AG09309 (cell line): ENCODE measurements at places on chromosomes 7 and 10.

- DNase-seq: no peak
Measured at GRCh38 chr7:140276001-140276400, 99.2 kb upstream of the KDM7A start.

DNA sequence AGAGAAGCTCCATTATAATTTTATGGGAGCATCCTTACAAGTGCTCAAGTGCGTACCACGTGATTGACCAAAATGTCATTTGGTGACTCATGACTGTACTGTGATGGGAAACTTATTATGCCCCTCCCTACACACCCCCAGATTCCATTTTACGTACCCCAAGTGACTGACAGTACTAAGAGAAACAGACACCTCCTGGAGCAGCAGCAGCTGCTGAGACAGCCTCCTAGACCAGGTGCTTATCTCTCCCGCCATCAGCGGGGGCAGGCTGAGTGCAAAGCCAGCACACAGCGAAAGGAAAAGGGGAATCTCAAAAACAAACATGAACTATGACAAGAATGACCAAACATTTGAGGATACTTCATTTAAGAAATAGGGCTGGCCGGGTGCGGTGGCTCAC lies 4.2 kb upstream of the ADAM12 start:
- no peak for DNase-seq

- DNase-seq: no peak
Measured at GRCh38 chr7:22821702-22822485, 755 bp downstream of the TOMM7 start.

DNA sequence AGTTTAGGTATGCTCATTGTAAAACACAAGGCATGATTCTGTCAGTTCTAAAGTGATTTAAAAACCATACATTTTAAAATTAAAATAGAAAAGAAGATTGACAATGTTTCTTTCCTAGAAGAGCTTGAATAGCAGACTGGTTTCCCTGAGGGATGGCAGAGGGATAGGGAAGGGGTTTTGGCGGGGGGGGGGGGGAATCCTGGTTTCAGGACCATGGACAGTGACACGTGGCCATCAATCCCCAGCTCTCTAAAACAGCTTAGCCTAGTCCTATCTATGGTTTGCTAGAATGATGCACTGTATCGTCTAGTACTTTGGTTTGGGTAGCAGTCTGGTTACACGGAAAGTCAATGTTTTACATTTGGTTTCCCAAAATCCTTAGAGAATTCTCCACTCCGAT lies 88.7 kb downstream of the PHYHIPL start:
- DNase-seq: no peak

DNA sequence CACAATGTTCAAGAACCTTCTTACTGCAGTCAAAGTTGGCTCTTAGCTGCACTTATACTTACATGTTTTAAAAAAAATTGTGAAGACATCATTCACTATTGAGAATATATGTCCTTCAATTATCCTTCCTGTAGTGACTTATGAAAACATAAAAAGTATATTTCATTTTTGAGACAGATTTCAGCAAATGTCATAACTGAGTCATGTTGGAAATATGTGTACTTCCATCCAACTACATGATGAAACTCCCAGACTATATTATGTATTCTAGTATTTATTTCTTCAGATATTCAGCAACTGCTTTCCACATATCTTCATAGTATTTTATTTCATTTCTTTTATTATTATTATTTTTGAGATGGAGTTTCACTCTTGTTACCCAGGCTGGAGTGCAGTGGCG lies 160.2 kb downstream of the ARHGAP12 start:
- no peak for DNase-seq

- no peak for DNase-seq
Measured at GRCh38 chr10:13871776-13872175, 285.0 kb downstream of the PRPF18 start.

DNA sequence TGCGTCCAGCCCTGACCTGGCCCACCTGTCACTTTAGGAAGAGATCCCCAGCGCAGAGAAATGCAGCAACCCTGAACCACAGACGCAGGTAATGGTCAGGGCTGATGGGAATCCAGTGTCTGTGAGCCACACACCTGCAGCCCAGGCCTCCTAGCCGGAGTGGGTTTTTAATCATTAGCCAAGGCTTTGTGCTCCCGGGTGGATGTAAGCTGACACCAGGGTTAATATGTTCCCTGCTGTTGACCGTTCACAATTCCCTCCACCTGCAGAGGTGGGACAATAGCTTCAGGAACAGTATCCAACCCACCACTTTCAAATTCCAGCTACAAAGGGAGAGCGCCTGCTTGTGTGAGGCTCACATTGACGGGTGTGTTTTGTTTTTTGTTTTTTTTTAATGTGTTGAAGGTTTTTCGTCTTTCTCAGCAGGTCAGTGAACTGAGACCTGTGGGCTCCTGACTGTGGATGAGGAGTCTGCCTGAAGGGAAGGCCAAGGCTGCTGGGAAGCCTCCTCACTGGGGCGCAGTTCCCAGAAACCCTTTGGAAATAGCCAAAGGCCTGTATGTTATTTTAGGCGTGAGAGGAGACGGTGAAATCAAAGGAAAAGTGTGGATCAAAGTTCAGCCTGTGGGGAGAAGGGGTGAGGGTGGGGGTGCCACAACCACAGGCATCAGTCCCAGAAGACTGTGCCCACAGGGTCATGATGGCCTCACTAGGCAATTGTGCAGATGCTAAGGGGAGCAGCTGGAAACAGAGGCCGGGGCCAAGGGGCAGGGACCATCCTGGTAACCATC lies 111.1 kb downstream of the TNS3 start:
- DNase-seq: no peak

GRCh38 chr7:151711435-151711872 lies 165.5 kb downstream of the PRKAG2 start:
- DNase-seq: no peak

GRCh38 chr7:22587322-22587721 lies 87.3 kb upstream of the STEAP1B start:
- DNase-seq: no peak

- DNase-seq: no peak
Measured at GRCh38 chr7:116195451-116195850, 14.9 kb upstream of the TES start.

DNA sequence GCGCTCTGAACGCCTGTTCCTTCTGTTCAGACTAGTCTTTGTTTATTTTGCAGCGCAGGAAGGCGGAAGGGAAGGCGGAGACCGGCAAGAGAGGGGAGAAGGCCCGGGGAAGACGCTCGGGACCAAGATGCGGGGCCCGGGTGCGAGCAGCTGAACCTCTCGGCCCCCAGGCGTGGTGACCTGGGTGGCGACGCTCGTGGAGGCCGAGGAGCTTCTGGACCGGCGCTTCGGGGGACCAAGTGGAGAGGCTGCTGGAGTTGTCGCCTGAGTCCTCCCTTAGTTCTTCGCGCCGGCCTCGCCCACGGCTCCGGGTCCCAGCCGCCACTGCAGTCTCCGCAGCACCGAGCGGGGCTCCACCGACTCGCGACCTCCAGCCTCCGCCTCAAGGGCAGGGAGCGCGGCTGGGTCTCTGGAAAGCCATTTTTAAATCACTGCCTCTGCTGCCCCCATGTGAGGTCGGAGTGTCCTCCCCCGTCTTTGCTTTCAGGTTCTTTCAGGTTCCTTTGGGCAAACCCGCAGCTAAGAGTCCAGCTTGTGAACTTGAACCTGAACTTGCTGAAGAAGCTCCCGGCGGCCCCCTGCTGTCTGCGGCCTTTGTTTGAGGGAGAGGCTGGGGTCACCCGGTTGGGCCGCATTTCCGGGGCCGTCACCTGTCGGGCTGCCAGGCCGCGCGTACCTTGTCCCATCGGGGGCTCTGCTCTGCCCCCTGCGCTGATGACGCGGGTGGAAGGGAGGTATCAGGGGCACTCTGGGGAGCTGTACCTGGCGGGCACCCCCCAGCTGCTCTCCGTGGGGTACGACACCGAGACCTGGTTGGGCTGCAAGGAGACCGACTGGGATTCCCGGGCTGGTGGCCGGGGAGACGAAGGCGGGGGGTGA lies 136.0 kb downstream of the KIF20B start:
- no peak for DNase-seq

GRCh38 chr10:36602374-36602773 lies 523.0 kb upstream of the ANKRD30A start:
- DNase-seq: peak; percentile 34

DNA sequence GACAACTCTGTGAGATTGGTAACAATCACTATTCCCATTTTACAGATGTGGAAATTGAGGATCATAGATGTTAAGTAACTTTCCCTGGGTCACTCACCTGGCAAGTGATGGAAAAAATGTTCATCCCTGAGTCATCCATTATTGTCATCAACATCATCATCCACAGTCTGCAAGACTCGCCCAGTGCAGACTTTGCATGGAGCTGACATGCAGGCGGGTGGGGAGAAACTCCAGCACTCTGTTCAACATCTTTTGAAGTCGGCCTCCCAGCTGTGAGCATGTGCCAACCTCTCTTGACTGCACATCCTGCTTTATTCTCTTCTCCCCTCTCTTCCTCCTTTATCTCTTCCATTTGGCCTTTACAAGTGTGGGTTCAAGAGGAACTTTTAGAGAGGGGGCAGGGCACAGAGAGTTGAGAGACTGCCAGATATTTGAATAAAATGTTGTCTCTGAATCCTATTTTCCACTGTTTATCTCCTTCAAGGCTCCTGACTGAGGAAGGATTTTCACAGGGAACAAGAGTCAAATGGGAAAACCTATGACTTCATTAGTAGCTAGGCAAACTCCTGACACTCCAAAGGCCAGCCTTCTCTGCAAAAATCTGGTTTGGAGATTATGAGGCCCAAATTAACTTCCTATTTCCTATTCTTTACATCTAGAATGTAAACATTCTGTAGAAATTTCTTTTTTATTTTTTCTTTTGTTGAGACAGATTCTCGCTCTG lies 283.7 kb upstream of the PODXL start:
- no peak for DNase-seq

GRCh38 chr7:47807126-47807525 lies 141.1 kb downstream of the PKD1L1 start:
- DNase-seq: no peak

GRCh38 chr10:43703286-43703685 lies 54.6 kb upstream of the ZNF32 start:
- DNase-seq: no peak

DNA sequence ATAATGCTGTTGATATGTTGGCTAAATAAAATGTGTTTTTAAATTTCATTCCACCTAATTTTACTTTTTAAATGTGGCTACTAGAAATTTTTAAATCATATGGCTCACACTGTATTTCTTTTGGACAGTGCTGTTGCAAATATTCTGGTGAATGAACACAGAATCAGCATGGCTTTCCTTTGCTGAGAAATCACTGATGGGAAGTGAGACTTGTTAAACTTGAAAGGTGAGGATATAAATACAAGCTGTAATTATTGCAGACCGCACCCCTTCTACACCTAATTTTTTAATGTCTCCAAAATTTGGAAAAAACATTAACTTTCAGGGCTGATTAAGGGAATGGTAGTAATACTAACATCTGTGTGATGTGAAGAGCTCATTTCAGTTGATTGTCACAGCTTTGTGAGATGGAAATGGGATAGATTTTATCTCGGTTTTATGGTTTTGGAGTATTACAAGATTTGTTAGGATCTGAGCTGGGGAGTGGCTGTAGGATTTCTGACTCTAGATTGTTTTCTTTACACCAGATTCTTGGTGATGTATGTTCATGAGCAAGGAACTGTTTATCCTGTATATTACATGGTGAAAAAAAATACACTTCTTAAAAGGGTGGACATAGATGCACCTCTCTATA lies 1.3 kb downstream of the MIOS start:
- no peak for DNase-seq

DNA sequence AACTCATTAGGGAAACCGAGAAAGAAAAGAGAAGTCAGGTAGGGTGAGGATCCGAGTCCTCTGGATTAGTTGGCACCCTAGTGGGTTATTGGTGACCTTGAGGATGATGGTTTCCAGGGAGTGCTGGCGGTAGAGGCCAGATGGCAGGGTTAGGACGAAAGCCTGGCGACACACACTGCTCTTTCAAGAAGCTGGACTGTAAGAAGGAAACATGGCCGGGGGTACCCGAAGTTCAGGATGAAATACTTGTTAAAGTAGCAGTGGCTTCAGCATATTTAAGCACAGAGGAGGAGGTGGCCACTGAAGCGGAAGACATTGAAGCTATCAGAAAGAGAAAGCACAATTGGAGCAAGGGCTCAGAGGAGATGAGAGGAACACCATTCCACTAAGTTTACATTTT lies 224.6 kb downstream of the RELN start:
- DNase-seq: no peak

DNA sequence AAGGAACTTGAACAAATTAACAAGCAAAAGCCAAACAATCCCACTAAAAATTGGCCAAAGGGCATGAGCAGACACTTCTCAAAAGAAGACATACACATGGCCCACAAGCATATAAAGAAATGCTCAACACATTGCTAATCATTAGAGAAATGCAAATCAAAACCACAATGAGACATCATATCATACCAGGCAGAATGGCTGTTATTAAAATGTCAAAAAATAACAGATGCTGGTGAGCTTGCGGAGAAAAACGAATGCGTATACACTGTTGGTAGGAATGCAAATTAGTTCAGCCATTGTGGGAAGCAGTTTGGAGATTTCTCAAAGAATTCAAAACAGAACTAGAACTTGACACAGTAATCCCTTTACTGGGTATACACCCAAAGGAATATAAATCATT lies 311.7 kb upstream of the HPS1 start:
- no peak for DNase-seq

- no peak for DNase-seq
Measured at GRCh38 chr10:130867446-130868194, 443.9 kb downstream of the TCERG1L start.

DNA sequence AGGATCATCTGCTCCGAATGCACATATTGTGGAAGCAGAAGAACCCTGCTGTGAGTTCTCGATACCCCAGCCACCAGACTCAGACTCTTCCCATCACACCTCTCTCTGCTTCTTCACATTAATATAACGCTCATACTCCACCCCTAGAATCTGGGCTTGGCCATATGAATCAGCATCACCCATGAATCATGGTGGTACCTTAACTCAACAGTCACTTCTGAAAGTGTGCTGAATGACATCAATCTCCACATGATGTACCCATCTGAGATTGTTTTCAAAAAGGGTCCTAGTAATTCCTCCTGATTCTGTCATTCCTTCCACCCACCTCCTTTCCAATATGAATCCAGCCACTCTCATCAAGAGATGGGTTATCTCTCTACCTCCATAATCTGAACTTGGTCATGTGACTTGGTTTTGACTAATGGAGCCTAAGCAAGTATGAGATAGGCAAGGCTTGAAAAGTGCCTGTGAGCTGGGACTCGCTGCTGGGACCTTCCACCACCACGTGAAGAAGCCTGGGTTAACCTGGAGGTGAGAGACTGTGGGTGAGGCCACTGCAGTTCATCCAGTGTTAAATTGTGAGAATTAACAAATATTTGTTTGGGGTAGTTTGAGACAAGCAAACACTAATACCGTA lies 15.4 kb downstream of the YWHAG start:
- DNase-seq: no peak

- no peak for DNase-seq
Measured at GRCh38 chr7:1708596-1709251, 38.6 kb downstream of the ELFN1 start.
